Pancreas (tissue), 10 donors: ENCODE measurements at places on chromosomes 6 and 20.

DNA sequence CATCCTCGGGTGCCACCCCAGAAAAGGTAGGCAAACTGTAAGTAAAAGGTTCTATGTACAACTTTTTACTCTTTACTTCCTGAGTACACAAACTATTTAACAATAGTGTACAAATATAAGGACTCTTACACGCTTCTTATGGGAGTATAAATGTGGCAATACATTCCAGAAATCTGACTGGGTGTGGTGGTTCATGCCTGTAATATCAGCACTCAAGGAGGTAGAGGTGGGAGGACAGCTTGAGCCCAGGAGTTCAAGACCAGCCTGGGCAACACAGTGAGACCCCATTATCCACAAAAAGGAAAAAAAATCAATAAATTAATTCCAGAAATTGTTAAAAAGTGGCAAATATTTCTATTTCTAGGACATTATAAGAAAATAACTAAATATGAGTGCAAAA, 48.9 kb downstream of the PIGU start:
- no peak for DNase-seq

DNA sequence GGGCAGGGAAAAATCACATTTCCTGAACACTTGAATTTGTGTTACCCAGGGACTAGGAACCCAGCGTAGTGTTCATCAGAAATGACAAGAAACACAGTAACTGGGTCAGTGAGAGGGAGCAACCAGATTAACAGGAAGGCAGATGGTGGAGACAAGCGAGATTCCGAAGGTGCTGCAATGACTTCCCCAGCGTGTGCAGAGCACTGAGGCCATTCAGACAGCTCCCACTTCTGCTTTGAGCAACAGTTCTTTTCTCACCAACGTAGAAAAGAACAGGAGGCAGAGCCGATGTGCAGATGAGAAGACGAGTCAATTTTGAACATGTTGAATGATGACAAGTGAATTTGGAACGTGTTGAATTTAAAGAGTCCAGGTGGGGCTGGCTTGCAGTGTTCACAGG, 63.1 kb upstream of the IFNGR1 start:
- no peak for DNase-seq

GRCh38 chr20:56930876-56931275, 301.8 kb downstream of the TFAP2C start:
- no peak for DNase-seq

GRCh38 chr6:24838994-24839393, 40.3 kb upstream of the ARMH2 start:
- no peak for DNase-seq

DNA sequence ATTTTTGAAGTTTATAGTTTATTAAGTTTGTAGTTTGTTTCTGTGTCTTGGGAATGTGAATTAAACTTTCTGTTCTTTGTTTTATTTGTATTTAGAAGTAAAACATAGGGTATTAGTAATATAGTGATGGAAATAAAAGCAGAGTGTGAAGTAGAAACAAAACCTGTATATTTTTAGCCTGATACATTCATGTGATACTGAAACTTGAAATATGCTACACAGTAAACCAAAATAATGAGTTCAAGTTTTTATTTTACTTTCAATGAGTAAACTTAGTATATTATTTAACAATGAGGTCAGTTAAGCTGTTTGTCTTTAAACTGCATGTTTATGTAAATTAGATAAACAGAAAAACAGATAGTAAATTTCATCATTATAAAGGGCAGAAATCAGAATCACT, 1592.6 kb downstream of the GRIK2 start:
- DNase-seq, result no peak

DNA sequence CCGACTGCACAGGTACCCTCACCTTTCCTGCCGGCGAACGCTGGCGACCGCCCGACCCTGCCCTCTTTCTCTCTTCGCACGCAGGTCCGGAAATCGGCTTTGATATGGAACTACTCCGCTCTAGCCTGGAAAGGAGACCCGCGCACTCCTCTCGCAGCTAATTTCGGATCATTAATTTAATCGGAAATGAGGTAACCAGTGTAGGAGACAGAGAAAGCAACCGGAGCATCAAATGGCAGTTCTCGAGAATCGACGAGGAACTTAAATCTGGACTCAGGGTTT, 949 bp upstream of the ATXN1 start:
- no peak for DNase-seq

GRCh38 chr6:151284012-151284411, 44.2 kb downstream of the AKAP12 start:
- DNase-seq, result no peak

DNA sequence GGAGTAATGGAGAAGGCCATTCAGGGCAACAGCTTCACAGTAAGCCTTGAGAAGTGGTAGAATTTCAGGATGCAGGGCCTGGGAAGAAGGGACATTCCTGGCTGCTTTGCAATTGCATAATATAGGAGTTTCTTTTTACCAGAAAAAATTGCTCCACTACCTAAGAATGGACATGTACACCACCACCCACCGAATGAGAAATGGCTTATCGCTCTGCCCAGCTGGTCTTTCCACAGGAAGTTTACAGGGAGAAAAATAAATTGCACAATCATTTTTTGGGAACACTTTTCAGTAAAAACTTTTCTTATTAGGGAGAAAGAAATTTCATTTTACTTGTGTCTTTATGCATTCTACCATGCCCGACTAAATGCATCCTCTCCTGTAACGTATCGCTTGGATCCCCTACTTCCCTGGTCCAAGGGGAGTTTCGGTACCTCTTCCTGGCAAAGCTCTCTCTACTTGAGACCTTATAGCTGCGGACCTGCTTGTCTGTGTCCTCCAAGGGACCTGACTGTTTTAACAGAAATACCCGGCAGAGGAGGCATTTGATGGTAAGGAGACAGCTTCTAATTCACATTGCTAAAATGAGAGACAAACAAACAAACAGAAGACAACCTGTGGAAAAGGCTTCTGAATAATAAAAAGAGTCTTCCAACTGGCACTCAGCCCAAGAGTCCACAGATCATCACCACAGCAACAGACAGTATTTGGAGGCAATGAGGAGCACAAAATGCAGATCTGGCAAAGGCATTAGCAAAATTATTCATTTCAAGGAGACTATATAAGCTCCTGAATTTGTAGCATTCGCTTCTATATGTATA, 54.2 kb downstream of the MAP3K5 start:
- DNase-seq, result peak; percentile 15

- no peak for DNase-seq
Measured at GRCh38 chr6:168597471-168597875, 156.5 kb downstream of the SMOC2 start.

DNA sequence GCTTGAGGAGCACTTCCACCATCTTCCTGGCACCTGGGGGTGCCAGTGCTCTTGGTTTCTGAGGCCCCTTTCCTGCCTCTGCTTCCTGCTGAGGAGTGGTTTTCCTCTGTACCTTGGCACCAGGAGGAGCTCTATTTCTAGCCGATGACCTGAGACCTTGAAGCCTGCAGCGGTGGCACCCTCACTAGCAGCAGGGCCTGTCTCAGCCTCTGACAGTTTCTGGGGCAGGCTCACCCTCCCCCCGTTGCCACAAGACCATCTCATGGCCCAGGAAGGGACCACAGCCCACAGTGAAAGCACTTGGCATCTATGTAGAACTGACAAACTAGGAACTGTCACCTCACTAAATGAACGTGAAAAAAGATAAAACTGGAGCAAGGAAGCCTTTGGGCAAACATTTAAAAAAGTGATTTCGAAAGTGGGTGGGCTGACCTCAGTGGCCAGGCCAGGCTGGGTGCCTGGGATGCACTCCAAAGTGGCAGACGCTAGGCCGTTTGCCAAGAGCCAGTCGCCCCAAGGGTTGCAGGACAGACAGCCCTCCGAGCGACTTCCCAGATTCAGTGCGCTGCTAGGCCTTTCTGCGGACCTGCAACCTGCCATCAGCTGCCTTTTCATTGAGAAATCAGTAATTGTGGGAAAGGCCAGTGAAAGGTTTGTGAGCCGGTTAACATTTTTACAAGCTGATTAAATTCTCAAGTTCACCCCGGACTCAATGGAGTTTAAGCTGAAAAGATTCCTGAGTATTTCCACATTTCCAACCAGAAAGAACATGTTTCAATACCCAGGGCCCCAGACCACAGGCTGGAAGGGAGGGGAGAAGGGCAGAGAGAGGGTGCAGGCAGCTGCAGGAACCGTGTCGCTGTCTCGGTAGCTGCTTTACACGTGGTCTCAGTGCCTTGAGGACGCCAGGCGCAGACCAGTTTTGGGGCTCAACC, 303.7 kb downstream of the ESR1 start:
- DNase-seq, result no peak

DNA sequence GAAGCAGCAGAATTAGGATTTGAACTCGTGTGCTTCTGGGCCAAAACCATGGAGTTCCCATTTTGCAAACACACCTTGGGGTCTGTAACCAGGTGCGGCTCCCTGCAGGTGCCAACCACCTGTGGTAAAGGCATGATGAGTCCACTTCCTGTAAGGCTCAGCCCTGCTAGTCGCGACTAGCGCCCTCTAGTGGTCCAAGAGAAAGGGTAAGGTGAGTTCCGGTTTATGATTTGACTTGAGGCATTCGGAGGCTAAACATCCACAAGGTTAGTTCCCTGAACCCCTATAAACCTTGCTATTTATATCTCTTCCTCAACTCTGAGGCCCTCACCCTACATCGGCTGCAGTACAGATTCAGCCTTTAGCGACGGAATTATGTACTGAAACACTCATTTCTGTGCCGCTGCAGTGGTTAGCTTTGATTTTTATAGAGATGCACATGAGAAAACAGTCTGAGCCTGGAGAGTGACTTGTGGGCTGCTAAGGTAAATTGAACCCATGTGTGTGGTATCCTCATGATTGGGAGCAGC, 173.4 kb downstream of the PLCB1 start:
- DNase-seq, result peak; percentile 52

GRCh38 chr6:122681705-122682104, 71.5 kb downstream of the PKIB start:
- DNase-seq, result no peak
